Lung (tissue), 17 donors: ENCODE measurements at places on chromosomes 4 and X. TPM values are rescaled to one million over a fixed set of nuclear protein-coding genes. Genes with fewer than 3 reads are reported as not detected.
A peak's percentile ranks its signal among the peaks of the same experiment; 100 is the strongest.

- DNase-seq, result no peak
These were observed 15.3 kb downstream of the BMX start for GRCh38 chrX:15515931-15516330.

GRCh38 chr4:55635741-55636655, at the start of gene NMU:
Gene NMU (minus strand): TSS chr4:55636298. CDS start chr4:55636192, 106 bp downstream.
- DNase-seq, result peak; percentile 9

DCLK2 gene
- polyA plus RNA-seq, result 1.4 TPM

SCARB2 gene
- polyA plus RNA-seq, result 104 TPM

DNA sequence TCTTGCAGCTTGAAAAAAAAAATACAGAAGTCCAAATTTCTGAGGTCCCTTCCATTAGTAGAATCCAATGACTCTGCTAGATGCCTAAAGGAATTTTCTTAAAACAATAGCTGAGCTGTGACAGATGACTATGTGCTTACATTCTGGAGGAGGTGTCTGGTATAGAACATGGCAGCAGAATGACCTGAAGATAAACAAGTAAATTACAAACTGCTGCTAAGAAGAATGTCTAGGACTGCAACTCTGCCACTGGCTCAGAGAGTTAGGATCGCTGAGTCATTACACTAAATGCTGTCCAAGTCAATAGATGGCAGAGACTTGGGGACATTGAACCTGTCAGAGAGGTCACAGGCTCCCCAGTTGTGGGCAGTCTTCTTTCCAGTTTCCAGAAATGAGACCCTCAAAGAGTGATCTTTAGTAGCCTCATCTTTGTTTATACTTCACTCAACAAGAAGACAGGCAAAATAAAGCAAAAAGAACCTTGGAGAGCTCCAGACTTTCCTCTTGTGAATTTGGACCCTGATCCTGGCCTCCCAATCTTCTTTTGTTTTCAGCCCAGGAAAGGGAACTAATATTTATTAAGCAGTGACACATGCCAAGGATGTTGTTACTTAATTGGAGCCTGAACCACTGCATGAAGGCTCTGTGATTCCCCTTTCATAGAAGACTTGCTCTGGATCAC, 56.4 kb upstream of the SCML1 start:
- no peak for DNase-seq

DNA sequence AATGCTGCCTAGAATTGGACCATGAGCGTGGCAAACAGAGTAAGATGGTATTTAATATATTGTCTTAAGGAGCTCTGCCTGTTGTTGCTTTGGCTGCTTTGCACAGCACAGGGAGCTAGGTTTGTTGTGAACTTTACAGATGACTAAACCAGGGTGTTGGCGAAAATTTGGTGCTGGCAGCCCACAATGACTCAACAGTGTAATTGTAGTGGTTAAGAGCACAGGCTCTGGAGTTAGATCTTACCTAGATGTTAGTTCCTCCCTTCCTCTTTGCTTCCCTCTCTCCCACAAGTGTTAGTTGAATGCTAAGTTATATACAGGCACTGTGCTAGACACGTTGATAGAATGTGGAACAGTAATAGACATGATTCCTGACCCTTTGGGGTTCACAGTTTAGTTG, 128.9 kb upstream of the TRPC5 start:
- no peak for DNase-seq
